Right ventricle myocardium superior (tissue), 1 donor: ENCODE measurements at places on chromosomes 6 and 20. TPM values are rescaled to one million over a fixed set of nuclear protein-coding genes. Genes with fewer than 3 reads are reported as not detected.

The RSPO4 gene
- not detected for total RNA-seq

The AGER gene
- total RNA-seq, result 1.6 TPM

The PRDM13 gene
- total RNA-seq, result not detected

The SUN5 gene
- total RNA-seq, result not detected

The ADGRG6 gene
- total RNA-seq, result 3.2 TPM

The GTSF1L gene
- total RNA-seq, result not detected

The FGD2 gene
- total RNA-seq, result 5.7 TPM

The SLC17A1 gene
- not detected for total RNA-seq

The AKAP7 gene
- 10.3 TPM for total RNA-seq

The TP53TG5 gene
- 1.2 TPM for total RNA-seq

The KCNK5 gene
- total RNA-seq, result 0.65 TPM

The CD83 gene
- 1.6 TPM for total RNA-seq

The SEMG1 gene
- total RNA-seq, result not detected

The TFAP2C gene
- 0.16 TPM for total RNA-seq

The ARMH2 gene
- total RNA-seq, result not detected

The DLGAP4 gene
- total RNA-seq, result 40.9 TPM

The GSS gene
- total RNA-seq, result 15.7 TPM

The ASF1A gene
- 26.0 TPM for total RNA-seq

The KIAA1755 gene
- total RNA-seq, result 5.4 TPM

The RAB44 gene
- total RNA-seq, result not detected

The ARHGAP40 gene
- not detected for total RNA-seq

The PERP gene
- 42.1 TPM for total RNA-seq

The GPX5 gene
- total RNA-seq, result not detected

The OR12D3 gene
- not detected for total RNA-seq

The RBBP8NL gene
- not detected for total RNA-seq

The FAM83C gene
- not detected for total RNA-seq

The TGM3 gene
- not detected for total RNA-seq

The MOG gene
- 10.3 TPM for total RNA-seq

The MAP7 gene
- total RNA-seq, result 2.1 TPM

The HCK gene
- 4.9 TPM for total RNA-seq

The ZNFX1 gene
- 19.8 TPM for total RNA-seq
